ENCODE measurements at places on chromosomes 1 and 21.

DNA sequence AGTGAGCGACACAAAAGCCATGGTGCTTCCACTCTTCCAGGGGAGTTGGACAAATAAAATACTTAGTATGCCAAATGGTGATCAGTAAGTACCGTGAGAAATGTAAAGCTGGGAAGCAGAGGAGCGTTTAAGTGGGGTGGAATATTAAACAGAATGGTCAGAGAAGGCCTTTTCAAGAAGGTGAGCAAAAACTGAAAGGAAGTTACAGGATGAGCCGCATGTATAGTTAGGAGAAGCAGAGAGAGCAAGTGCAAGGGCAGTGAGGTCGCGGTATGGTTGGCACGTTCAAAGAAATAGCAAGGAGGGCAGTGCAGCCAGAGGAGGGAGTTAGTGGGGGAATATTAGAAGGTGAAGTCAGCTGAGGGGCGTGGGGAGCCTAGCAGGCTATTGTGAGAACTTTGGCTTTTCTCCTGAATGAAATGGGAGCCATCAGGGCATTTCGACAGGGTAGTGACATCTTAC is 748 bp upstream of the ATP6V0B start:
- no peak for DNase-seq

- DNase-seq, result no peak
Measured at GRCh38 chr1:101235216-101235695, 1.6 kb upstream of the S1PR1 start.

DNA sequence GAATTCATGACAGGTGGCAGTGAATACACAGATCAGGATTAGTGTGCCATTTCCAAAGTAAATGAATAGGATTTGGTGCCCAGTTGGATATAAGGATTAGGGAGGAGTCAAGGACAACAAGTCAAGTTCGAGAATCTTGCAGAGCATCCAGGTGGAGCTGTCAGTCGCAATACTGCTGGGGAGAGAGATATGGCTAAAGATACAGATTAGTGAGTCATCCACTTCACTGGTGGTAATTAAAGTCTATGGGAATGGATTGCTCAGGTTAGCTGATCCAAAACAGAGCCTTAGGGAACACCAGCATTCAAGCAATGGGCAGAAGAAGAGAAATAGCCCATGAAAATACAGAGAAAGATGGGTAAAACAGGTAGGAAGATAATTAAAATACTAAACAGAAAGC is 26.8 kb downstream of the BCAS2 start:
- peak; percentile 88 for DNase-seq

DNA sequence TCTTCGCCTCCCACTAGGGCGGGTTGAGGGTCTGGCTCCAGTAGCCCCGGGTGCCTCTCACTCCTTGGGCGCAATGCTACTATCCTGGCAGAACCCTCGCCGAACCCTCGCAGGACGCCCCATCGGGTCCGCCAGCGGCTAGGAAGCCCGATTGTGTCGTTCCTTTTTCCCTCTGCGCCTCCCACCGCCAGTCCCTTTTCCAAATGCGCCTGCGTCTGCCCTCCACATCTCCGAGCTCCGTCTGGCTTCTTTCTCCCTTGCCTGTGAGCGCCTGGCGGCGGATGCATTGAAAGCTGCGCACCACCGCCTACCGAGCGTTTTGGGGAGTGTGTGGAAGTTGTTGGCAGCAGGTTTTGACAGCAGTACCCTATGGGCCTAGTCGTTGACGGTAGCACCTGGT is 1.0 kb upstream of the DIRAS3 start:
- DNase-seq, result peak; percentile 76

GRCh38 chr1:51715369-51715768 is 98.5 kb downstream of the OSBPL9 start:
- no peak for DNase-seq

- no peak for DNase-seq
Measured at GRCh38 chr1:177092001-177092400, 72.5 kb downstream of the ASTN1 start.

- DNase-seq, result no peak
Measured at GRCh38 chr1:15717418-15718125, 18.5 kb upstream of the SLC25A34 start.

DNA sequence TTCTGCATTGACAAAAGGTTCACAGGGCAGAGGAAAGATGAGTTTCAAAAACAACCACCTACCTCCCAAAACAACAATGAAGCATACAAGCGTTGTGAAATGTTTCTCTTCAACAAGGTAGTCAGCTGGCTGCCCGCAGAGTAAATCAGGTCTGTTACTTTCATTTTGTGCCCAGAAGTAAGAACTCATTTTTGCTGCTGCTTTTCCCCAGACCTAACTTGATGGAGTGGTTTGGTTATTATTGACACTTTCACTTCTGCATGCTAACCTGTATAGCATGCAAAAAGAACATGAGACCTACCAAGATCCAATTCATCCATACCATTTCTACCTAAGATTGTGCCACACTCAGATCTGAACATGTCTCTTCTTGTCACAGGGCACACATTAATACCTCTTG is 1.3 kb downstream of the SLC9C2 start:
- DNase-seq, result no peak

DNA sequence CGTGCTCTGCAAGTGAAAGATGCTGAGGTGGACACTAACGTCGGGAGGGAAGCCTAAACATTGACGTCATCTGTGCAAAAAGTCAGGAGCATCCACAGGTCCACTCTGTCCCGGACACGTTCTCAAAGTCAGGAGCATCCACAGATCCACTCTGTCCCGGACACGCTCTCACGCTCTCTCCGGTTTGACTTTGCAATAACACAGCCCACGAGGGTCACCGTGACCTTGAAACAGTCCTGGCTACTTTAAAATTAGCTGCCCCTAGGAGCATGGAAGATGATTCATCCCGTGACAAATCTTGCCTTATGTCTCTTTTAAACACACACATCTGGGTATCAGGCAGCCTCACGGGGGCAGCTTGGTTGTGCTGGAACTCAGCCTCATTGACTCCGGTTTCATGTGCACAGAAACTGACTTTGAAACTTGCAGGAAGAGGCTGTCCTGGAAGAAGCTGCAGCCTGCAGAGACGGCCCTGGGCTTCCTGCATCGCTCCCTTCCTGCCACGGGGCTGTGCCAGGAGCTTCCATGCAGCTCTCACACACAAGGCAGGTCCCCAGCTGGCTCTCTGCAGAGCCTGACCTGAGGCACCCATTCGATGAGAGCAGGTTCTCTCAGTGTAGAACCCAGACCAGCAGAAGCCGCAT is 18.1 kb upstream of the COL18A1 start:
- no peak for DNase-seq

DNA sequence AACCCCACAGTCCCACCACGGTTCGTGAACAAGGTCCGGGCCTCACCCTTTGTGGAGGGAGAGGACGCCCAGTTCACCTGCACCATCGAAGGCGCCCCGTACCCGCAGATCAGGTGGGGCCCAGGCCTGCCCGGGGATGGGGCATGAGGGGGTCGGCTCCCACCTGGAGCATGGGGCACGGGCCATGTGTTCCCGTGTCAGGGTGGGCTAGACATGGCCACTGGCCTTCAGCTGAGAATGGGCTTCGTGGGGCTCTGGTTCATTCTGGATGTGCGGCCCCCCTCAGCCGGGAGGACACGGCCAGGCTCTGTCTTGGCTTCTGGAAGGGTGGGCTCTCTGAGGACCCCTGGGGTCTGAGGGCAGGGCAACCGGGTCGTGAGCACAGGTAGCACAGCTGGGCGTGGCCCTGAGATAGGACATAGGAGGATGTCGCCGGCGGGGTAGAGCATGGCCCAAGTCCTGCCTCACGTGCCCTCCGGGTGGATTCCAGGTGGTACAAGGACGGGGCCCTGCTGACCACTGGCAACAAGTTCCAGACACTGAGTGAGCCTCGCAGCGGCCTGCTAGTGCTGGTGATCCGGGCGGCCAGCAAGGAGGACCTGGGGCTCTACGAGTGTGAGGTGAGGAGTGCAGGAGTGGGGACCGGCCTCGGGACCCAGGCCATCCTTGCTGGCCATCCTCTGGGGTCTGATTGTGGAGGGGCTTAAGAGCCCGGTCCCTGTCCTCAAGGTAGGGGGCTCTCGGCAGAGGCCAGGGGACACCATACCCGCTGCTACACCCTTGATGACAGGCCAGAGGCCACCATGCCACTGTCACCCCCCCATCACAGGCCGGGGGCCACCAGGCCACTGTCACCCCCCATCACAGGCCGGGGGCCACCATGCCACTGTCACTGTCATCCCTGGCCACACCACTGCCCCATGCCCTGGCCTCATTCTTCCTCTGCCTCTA is 55.5 kb downstream of the TRIM11 start:
- DNase-seq, result no peak

DNA sequence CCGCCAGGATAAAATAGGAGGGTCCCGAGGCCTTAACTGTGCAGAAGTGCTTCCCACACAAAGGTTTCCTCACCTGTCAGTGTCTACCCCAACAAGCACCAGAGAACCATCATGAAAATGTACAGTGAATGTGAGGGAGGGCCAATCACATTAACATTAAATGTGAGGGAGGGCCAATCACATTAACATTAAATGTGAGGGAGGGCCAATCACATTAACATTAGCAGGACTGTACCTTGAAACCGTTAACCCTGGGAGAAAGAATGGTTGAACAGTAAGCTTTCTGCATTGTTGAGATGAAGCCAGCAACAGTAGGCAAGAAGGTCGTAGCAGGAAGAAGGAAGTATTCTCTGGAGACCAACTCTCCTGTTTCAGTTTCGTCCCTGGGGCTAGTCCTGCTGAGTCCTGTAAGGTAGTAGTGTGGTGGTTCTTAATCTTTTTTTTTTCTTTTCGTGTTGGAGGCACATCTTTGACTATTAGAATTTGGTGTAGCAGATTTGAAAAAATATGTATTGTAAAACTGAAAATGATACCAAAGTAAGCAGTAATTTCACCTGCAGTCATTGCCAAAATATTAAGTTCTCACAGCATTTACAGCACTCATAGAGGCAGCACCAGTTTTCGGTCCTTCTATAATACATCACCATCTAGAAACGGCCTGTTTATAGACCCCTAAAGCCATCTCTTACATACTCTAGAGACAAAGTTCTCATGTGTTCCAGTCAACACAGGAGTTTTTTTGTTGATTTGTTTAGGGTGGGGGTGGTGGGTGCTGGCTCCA is 98.6 kb upstream of the PPP2R5A start:
- DNase-seq, result no peak

DNA sequence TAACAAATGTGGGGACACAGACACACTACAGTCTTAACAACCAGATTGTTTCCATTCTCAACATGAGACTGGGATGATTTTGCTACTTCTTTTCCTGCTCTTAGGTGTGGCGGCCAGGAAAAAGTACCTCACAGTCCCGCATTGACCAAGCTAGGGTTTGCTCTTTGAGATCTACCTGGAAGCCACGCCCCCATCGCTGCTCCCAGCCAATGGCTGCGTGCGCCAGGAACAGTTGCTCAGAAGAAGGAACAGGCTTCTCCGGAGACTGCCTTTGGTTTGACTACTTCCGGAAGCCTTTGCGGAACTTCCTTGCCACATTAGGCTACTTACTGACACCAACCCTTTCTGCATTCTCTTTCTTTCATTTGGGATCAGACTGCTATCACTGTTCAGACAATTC is 44.2 kb upstream of the PLD5 start:
- DNase-seq, result no peak

DNA sequence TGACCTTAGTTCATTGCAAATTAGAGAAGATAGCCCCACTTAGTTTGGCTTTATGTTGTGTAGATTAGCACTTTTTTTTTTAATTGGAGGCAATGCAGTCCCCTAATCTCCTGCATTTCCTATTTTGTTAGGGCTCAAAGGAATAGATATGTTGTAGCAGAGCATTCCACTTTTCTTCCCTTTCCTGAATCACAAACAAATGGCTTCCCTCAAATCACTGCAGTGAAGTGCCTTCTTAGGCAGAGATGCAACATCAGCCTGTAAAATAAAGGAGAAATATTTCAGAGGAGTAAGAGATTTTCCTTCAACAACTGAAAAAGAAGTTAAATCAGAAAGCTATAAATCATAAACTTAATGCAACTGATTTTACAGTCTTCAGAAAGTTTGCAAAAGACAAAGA is 271.8 kb upstream of the C1orf105 start:
- no peak for DNase-seq

Measured in NCI-H524 (cell line).